ENCODE measurements at places on chromosomes 3 and 15.
A peak's percentile ranks its signal among the peaks of the same experiment; 100 is the strongest.

- peak; percentile 26 for DNase-seq
Measured at GRCh38 chr3:16512435-16513140, 911 bp downstream of the RFTN1 start.

DNA sequence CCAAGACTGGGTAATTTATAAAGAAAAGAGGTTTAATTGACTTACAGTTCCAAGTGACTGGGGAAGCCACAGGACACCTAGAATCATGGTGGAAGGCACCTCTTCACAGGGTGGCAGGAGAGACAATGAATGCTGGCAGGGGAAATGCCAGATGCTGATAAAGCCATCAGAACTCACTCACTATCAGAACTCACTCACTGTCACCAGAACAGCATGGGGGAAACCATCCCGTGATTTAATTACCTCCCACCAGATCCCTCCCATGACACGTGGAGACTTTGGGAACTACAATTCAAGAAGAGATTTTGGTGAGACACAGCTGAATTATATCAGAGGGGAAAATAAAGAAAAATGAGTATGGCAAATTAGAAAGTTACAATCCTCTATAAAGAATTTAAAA, 310.9 kb downstream of the BCHE start:
- no peak for DNase-seq

GRCh38 chr15:62307551-62307950, 142.5 kb upstream of the C2CD4B start:
- DNase-seq: no peak

DNA sequence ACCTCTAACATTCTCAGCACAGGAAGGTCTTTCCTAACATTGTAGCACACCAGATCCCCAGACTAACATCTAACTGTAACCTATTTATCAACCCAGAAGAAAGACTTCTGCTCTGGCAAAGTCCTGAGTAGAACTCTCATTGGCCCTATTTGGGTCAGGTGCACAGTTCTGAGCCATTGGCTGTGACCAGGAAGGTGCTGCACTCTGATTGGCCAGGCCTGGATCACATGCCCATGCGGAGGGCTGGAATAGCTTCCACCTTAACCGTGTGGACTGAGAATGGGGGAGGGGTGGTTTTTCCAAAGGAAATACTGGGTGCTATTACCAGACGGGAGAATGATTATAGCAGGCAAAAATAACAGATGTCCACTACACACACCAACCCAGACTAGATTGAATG, 11.5 kb downstream of the FEZF2 start:
- no peak for DNase-seq

DNA sequence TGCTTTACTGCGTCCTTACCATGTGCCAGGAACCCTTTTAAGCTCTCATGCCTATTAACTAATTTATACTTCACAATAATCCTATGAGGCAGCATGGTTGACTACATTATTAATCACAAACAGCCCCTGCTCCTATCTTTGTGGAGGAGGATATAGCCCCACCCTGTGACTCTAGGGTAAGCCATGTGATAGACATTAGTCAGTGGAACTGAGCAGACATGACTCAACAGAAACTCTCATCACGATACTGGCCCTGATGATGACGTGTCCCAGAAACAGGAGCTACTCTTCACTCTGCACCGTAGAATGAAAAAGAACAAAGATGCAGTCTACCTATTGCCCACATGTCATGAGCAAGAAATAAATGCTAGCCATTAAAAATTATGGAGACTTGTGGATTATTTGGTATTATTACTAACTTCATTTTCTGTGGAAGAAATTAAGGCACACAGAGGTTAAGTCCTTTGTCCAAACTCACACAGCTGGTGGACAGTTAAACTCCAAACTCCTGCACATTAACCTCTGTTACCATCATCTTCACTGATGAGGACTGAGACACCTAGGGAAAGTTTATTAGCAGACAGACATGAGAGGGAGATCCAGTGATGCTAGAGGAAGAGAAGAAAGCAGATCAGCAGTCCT, 51.2 kb downstream of the CFAP20DC start:
- DNase-seq: no peak

- DNase-seq: no peak
Measured at GRCh38 chr3:103813955-103814354, 1379.1 kb downstream of the ZPLD1 start.

Measured in stimulated activated CD8-positive, alpha-beta memory T cell treated with anti-CD3 and anti-CD28 coated beads, Interleukin-4, amount 100 ng/mL, for 4 hours (primary cell).